ENCODE measurements at places on chromosomes 4 and X.

- DNase-seq, result no peak
Observed at GRCh38 chr4:108313546-108314339, 145.0 kb upstream of the LEF1 start.

- DNase-seq, result no peak
Observed at GRCh38 chr4:67397931-67398330, 147.4 kb downstream of the CENPC start.

GRCh38 chrX:41526271-41526670, 79.1 kb downstream of the NYX start:
- DNase-seq, result no peak

DNA sequence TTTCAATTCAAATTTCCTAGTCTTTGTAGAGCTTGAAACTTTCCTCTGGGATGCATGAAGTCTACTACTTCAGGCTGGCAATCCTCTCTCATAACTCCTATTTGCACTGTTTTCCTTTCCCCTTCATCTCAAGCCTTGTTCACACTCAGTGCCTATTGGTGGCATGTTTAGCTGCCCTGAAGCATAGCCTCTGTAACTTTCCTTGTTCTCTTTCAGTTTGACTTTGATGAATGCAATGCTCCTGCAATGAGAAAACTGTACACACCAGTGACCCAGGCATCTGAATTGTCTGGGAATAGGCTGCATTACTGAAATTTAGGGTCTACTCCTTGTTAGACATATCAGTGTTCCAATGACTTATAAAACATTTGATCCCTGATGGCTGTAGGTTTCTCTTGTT, 81.7 kb downstream of the ANK2 start:
- no peak for DNase-seq

DNA sequence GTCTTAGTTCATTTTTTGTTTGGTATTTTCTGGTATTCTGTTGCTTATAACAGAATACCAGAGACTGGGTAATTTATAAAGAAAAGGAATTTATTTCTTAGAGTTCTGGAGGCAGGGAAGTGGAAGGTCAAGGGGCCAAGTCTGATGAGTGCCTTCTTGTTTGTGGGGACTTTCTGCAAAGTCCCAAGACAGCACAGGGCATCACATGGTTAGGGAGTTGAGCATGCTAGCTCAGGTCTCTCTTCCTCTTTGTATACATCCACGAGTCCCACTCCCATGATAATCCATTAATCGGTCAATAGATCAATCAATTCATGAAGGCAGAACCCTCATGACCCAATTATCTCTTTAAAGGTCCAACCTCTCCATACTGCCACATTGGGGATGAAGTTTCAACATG, 31.1 kb downstream of the IL13RA1 start:
- DNase-seq, result no peak

- DNase-seq, result no peak
Observed at GRCh38 chr4:23932901-23933308, 43.1 kb upstream of the PPARGC1A start.

DNA sequence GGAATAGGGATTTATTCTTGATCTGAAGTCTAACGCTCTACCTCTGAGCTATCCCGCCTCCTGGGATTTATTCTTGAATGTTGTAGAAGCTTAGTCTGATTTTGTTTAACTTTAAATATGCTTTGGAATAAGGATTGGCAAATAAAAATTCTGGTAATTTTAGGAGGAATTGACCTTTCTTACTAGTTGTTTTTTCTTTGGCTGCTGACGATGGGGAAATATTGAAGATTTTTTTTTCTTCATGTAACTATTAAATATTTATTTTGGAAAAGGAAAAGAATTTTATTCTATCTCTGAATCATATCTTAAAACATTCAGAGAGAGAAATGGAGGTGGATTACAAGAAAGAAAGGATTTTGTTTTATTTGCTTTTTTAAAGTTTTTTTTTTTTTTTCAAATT, 122.9 kb downstream of the PDLIM5 start:
- no peak for DNase-seq

DNA sequence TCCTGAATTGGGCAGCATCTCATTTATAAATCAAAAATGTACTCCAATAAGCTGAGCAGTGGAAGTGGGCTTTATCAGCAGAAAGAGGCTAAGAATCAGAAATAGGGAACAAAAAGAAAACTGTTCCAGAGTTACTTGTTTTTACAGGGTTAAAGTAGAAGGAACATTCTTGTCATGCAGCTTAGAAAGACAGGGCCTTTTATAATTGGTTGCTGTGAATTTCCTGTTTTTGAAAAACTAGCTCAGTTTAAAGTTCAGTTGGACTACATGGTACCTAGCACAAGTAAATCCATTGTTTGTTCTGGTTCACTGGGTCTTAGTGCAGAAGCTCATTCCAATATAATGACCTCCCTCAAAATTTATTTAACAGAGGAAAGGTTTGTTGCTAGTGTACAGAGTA, 200.8 kb downstream of the GRIA2 start:
- DNase-seq, result no peak

DNA sequence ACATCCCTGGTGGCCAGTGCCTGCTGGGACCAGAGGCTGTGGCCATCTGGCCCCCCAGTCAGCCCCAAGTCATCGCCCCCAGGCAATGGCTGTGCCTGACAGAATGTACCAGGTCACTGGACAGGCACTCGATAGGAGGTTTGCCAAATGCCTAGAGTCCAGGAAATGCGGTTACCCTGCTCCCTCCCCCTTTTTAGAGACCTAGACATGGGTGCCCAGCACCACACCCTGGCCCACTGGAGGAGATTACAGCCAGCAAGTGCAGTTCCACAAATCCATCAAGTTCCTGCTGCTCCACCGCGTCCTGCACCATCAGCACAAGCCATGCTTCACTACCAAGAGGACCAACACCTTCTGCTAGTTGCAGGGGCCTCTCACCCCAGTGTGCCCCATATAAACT, 16.2 kb upstream of the ZFX start:
- DNase-seq, result no peak

DNA sequence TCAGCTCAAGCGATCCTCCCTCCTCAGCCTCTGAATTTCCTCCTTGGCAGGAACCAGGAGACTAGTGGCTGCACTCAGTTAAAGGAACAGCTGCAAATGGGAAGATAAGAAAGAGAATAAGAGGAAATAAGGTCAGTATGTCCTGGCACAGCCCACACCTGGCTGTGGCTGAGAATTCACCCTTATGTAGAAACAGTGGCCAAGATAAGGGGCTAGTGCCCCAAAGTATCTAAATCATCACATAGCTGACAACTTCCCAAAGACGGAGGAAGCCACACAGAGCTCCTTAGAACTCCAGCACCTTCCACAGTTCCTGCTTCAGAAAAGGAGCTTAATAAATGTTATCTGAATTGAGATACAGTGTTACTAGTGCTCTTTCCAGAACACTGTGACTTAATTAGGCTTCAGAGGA, 2.3 kb upstream of the CHIC2 start:
- DNase-seq, result no peak

DNA sequence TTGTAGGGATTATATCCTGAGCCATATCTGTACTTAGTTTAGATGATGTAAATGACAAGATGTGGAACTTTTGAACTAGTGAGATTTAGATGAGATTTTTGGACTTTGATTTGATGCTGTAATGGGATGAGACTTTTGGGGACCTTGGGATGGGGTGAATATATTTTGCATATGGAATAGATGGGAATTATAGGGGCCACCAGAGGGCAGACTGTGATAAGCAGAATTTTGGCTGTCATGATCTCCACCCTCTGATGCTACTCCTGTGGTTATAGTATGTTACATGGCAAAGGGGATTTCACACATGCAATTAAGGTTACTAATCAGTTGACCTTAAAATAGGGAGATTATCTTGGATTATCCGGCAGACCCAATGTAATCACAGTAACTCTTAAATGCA, 214.0 kb upstream of the NHS start:
- DNase-seq, result no peak

DNA sequence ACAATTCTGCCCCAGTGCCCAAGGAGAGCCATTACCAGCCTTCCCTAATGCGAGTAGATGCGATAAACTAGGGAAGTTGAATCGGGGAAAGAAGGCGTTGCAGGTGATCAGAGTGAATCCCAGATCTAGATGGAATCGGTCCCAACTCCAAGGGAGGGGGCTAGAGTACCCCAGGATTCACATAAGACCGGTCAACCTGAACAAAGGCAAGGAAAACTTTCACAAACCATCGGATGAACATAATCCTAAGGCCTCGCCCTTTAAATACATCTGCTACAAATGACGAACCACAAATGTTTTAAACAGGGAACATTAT, 11.2 kb upstream of the ZCCHC13 start:
- no peak for DNase-seq

GRCh38 chrX:21738210-21738949, 19.5 kb downstream of the SMPX start:
- no peak for DNase-seq

GRCh38 chr4:40099010-40099409, 42.4 kb downstream of the N4BP2 start:
- DNase-seq, result no peak

DNA sequence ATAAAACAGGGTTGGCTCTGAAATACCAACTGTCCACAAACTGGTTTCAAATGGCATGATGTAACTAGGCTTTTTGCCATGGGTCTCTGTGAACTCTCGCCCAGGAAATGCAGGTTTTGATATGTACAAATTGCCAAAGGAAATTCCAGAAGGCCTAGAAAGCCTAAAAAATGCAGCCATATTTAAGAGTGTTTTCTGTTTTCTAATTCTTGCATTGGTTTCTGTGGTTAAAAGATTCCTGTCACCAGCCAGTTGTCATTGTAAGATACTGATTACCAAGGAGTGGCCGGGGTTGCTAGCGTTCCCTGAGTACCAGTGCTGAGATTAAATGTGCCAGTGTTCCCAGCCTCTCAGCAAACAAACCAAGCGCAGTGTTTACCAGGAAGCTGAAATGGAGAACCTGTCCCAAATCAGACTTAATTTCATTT, 53.9 kb upstream of the SORBS2 start:
- DNase-seq, result no peak

GRCh38 chrX:38817004-38817703, 15.9 kb downstream of the MID1IP1 start:
- DNase-seq, result no peak

DNA sequence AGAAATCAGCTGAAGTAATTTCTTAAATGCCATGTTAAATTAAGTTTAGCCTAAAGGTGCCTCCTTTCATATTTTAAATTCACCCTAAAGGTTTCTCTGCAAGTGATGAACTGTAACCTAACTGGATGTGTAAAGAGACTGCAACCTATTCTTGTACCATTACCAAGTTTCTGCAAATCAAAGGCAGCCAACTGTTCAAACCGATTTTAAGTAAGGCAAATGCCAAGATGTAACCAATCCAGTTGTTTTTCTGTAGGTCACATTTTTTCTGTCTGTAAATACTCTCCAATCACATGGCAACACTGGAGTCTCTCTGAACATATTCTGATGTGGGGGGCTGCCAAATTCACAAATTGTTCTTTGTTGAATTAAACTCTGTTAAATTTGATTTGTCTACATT, 42.4 kb upstream of the FGF2 start:
- no peak for DNase-seq

GRCh38 chrX:24260842-24261550, 52.9 kb downstream of the SUPT20HL2 start:
- no peak for DNase-seq

DNA sequence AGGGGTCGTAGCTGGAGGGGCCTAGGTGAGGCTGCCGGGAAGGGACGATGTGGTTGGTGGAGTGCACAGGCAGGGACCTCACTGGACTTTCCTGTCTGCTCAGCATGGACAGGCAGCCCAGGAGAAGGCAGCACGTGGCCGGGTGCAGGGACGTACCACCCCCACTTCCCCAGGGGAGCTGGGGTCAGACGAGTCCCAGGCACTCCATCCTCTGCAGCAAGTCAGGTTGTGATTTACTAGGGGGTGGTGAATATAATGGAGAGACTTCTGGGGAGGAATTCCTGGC, 1.5 kb upstream of the CTBP1 start:
- DNase-seq, result no peak

DNA sequence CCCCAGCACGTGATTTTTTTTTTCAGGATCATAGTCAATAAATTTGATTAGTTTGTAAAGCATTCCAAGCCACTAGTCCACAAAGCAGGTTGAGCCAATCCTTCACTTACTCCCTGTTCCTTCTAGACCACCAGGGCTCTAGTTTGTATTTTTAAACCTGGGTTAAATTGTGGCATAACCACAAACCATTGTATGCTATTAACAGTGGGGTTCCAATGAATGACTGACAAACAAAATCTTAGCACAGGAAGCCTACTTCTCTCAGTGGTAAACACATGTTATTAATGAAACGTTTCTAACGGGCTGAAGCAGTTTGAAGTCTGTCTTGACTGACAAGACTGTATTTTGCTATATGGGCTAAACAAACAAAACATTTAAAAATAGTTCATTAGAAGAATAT, 48.6 kb upstream of the GYPA start:
- no peak for DNase-seq

DNA sequence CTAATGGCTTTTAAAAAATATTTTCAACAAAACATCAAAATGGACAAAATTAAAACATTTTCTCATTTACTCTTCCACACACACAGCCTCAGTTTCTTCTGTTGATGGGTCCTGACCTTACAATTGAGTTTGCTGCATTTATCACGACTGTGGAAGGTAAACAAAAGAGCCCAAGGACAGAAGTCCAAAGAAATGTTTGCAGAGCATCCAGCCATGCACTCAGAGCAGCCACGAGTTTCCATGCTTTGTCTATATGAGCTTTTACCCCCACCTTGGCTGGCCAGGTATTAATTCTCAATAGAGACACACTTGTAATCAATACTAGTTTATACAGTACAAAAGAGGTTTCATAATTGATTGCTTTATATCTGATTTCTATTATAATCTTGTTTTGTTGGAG, 85.0 kb upstream of the WDFY3 start:
- no peak for DNase-seq

DNA sequence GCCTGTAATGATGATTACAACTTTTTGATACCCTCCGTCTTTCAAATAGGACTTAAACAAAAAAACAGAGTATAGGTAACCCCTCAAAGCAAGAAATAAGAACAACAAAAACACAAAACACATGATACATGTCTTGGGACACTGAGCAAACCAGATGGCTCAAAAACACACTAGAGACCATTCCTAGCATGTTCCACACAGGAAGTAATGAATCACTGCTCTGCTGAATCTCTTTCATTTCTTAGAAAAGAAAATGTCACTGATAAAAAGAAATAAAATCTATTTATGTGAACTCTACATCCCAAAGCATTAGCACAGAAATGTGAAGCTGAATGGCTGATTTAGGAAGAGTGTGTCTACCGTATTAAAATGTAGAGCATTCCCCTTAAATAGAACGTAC, 134.5 kb upstream of the IL15 start:
- DNase-seq, result no peak

GRCh38 chr4:151415978-151416377, 7.0 kb downstream of the FHIP1A start:
- DNase-seq, result no peak

DNA sequence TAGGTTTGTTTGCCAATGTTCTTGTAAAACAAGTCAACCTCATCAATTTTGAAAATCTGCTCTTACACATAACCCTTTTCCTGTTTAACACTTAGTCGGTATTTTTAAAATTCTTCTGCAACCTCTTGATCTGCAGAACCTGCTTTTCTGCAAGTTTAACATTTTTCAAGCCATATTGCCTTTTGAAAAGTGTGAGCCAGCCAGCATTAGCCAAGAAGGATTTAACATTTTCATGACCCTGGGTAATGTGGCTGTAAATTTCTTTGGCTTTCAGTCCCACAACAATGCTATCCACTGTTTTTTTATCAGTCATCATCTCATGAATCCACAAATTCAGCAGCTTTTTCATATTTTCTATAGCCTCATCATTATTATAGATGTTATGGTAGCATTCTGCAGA, 956.5 kb downstream of the FAT4 start:
- DNase-seq, result no peak

Data from right forelimb (tissue), 1 donor.